T-helper 2 cell (primary cell): ENCODE measurements at places on chromosomes 4 and X.

GRCh38 chr4:143372093-143372915, 35.6 kb downstream of the GAB1 start:
- no peak for DNase-seq

GRCh38 chrX:100623001-100623400, 13.6 kb downstream of the TSPAN6 start:
- DNase-seq: no peak

DNA sequence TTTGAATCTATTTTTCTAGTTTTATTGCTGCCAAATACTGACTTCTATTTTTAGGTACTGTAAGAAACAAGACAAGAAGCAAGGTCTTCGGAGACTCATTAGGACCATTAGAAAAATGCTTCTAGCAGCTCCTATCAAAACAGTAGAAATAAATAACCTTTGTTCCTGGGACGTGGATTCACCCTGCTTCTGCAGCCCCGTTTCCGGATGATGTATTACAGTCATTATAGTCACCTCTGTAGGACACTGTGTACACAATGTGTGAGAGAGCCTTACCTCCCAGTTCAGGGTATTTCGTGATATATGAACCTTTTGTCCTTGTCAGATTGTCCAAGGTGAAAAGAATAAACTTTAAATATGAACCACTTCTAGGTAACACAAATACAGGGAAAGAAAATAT, 484.0 kb upstream of the TECRL start:
- no peak for DNase-seq

DNA sequence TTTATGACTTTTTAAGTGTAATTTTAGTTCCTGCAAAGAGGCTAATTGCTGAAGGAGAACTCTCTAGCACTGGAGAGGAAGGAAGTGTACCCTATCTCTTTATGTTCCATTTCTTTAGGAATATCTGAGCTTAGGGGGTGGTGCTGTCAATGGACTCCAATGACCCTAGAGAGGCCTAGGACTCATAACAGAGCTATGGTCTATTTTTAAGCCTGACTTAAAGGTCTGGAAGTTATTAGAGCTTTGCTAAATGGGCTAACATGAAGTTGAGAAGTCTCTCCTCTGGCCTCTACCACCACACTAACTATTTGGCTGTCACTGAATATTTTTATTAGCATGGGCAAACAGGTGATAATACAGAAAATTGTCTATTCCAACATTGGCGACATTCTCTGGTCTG, 152.2 kb downstream of the SPATA18 start:
- DNase-seq: no peak

- DNase-seq: no peak
Measured at GRCh38 chr4:164379694-164380093, 374.2 kb upstream of the SMIM31 start.
